ENCODE measurements at places on chromosomes 3 and 15. TPM values are rescaled to one million over a fixed set of nuclear protein-coding genes. Genes with fewer than 3 reads are reported as not detected.

GOLGA8M gene
- polyA plus RNA-seq = 1.7 TPM

GRCh38 chr3:12969486-12969885, 103.7 kb downstream of the IQSEC1 start:
- DNase-seq = no peak

DNA sequence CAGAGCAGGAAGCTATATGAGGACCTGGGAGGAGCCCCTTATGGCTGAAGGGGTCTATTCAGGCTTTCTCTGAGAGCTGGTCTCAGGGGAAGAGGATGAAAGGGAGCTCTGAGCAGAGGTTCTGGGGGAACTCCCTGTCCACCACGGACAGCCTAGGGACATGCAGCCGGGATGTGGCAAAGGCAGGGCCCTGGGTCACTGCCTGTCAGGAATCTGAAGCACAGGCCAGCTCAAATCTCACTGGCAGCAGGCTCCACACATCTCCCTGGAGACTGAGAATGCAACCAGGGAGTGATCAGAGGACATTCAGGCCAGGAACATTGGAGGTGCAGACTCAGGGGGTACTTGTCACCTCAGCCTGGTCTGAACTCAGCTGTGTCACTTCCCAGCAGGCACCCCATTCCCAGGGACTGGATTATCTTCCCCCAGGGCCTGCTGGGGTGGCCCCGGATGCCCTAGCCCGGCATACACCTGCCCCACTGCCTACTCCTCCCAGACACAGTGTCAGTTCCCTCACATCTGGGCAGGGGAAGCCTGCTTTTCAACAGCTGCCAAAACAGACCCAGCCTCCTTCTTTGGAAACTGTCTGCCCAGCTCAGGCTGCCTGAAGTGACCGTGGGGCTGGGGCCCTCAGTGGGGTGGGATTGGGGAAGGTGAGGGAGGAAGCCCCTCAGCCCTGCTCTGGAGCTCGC, 18.3 kb upstream of the SEMA3F start:
- no peak for DNase-seq

- DNase-seq = no peak
Measured at GRCh38 chr3:104044002-104044401, 1322.7 kb upstream of the ALCAM start.

RFX7 gene
- 24.0 TPM for polyA plus RNA-seq

- DNase-seq = no peak
Measured at GRCh38 chr3:192861972-192862371, 55.7 kb downstream of the MB21D2 start.

- DNase-seq = no peak
Measured at GRCh38 chr3:13568515-13569028, 19.6 kb downstream of the FBLN2 start.

- DNase-seq = no peak
Measured at GRCh38 chr15:65342493-65342892, 35.3 kb downstream of the IGDCC3 start.

- no peak for DNase-seq
Measured at GRCh38 chr3:136653628-136654027, 98.5 kb downstream of the STAG1 start.

DNA sequence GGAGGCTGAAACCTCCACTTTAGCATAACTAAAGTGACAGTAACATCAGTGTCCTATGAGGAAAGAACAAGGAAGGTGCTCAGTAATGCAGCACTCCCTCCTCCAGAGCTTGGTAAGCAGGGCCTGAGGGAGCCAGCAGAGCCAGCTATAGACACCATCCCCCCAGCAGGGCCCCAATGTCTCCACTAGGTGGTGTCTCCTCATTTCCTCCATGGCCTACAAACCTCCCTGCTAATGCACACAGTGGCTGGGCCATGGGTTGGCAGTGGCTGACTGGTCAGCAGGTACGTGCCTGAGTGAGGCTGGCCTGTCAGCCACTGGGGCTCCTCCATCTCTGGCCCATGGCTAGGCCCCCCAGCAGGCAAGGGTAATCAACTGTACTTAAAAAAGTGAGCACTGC, 13.6 kb downstream of the MRPS25 start:
- DNase-seq = no peak

DNA sequence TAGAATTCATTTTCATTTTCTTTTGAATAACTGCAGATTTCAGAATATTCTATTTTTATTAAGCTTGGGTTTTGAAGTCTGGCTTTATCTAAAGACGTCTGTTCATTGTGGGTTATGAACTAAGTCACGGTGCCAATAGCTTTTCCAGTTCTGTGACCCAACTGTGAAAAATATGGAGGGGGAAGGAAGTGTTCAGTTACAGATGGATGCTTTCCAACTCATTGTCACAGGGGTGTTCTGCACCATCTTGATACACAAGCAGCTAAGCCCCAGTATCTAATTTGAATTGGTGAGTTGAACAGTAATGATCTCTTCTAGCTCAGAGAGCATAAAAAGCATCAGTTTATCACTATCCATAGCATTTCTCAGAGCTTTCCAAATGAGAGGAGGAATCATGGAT, 710.6 kb downstream of the EDEM1 start:
- no peak for DNase-seq

GOLGB1 gene
- 90.9 TPM for polyA plus RNA-seq

XYLB gene
- 10.4 TPM for polyA plus RNA-seq

DNA sequence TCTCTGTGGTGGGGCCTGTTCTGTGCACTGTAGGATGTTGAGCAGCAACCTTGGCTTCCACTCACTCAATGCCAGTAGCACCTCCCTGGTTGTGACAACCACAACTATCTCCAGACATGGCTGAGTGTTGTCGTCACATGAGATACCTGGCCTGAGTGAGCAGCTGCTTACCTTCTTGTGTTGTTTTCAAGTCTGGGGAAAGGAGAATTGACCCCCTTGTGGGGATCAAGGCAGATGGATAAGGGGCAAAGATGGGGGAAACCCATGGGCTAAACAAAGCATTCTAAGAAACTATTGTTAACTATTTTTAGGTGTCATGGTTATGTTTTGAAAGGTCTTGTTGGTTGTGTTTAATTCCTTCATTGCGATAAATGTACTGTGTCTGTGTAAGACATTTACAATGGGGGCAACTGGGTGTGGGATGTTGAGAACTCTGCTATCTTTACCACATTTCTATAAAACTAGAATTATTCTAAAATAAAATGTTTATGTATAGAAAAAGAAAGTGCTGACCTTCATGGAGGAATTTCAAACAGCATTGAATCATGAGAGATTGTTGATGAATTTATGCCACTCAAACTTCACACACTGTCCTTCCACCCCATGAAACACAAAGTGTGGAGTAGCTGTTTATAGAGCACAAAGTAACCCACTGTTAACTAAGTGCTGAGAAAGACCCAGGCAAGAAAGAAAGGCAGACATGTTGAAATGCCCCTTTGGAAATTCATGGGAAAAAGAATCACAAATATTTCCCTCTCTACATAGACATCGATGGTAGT, 48.4 kb upstream of the SPTSSB start:
- DNase-seq = no peak

SLC24A5 gene
- polyA plus RNA-seq = 0.61 TPM
